CD4-positive, alpha-beta T cell treated with Interleukin-21 for 1 hour (primary cell): ENCODE measurements at places on chromosomes 7 and 10.

- no peak for DNase-seq
These were observed 5.7 kb downstream of the TNS3 start for GRCh38 chr7:47576031-47576865.

DNA sequence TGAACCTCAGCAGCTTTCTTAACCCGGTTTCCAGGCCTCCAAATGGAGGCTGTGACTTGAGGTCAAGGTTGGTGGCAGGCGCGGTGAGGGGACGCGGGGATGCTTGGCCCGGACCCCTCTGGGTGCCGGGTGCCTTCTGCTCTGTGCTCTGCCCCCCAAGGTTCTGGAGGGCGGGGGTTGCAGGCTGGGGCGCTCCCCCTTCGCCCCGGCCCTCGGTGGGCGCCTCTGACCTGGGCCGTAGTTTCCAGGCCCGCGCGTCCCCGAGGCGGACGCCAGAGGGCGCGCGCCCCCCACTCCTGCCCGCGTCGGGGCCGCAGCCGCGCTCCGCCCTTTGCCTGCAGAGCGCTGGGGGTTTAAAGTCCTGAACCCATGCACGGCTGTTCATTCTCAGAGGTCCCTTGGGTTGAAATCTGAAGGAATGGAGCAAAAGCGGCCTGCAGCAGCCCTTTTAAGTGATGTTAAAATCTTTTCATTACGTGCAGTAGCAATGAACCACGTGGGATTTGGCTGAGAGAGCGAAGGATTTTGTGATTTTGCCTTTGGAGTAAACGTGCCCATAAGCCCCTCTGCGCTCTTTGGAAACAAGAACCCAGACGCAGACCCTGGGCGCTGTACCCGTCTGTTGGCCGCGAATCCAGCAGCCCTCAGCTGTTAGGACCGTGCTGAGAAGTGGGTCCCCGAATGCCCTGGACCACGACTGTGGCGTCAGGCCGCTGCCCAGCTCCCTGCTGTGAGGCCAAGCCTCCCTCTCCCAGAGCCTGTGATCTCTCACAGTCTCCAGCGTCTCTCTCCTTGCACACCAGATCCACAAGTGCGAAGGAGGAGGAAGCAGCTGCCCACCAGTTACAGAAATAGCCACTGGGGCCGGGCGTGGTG is 135.0 kb downstream of the ACTR3B start:
- no peak for DNase-seq

DNA sequence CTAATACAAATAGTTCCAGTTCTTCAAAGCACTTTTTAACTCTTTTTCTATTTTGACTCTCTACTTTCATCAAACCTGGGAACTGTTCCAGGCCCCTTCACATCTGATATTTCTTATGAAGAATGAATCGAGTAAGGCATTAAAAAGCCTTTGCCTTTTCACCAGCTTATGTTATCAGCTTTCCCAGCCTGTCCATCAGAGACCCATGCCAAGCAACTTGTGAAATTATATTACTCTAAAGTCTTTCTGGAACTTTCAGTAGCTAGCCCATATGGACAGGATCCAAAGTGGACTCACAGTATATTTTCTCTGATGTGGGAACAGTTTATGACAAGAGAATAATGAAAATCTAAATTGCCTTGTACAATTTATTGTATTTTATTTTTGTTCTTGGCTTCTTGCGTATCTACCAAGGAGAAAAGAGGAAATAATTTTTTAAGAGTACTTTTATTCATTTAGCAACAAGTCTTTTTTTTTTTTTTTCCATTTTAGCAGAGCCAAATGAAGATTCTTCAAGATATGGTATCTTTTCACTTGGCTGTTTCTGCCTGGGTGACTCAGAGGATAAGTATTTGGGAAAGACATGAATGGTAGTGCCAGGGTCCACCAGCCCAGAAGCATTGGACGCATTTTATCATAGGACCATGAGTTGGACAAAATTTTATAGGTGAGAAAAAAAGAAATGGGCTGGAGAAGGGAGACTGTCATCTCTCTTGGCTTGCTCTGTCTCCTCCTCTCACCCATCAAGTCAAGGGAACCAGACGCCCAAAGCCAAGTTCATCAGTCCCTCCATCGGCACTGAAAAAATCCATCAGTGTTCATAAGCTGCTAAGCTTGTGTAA is 195.8 kb upstream of the NEBL start:
- no peak for DNase-seq

DNA sequence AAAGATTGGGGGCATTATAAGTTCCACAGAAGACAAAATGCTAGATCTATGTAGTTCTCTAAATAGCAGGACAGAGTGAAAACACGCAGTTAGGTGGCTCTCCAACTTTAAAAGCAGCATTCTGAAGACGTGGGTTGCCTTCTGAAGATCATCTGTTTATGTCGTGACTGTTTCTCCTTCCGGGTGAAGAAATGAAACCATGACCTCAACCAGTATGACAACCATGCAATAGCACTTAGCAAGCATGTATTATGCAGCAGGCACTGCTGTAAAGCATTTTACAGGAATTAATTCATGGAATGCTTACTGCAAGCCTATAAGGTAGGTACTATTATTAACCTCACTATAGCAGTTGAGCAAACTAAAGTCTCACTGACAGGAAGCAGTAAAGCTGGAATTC is 125.2 kb downstream of the SLC25A13 start:
- DNase-seq, result no peak

GRCh38 chr7:122881324-122881723 is 4.9 kb downstream of the CADPS2 start:
- DNase-seq, result no peak

- DNase-seq, result peak; percentile 21
These were observed 8.5 kb downstream of the RASSF4 start for GRCh38 chr10:44968091-44968490.

GRCh38 chr7:23043441-23043840 is 29.5 kb upstream of the HYCC1 start:
- no peak for DNase-seq

GRCh38 chr10:11909618-11910017 is 86.5 kb downstream of the PROSER2 start:
- DNase-seq, result no peak

- no peak for DNase-seq
These were observed at the start of gene PRSS2 for GRCh38 chr7:142770661-142771352. Gene PRSS2 (plus strand): TSS chr7:142770970. CDS start chr7:142770983, 13 bp downstream.

DNA sequence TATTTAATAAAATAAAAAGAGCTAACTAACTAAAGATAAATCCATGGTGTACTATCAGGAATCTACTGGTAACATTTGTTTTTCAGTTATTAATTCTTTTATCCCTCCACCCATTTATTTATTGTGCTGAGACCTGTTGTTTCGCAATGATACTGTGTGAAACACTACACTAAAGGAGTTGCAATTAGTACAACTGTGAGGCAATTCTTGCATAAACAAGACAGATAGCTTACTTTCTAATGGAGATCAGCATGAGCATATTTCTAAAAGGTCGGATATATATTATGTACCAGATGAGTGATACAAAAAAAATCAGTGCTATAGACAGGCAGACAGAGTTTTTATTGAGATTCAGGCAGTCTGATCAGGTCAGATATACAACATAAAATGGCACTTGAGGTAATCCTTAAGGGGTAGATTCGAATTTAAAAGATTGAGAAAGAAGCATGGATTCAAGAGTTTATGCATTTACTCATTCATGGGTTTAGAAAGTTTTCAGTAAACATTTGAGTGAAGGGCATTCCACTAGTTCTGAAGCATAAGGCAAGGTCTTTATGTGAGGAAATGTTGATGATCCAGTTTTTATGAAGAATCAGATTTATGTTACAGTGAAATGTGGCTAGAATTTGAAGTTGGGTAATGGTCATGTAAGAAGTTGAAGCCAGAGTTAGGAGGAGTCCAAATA is 147.6 kb downstream of the POLR1F start:
- DNase-seq, result no peak

DNA sequence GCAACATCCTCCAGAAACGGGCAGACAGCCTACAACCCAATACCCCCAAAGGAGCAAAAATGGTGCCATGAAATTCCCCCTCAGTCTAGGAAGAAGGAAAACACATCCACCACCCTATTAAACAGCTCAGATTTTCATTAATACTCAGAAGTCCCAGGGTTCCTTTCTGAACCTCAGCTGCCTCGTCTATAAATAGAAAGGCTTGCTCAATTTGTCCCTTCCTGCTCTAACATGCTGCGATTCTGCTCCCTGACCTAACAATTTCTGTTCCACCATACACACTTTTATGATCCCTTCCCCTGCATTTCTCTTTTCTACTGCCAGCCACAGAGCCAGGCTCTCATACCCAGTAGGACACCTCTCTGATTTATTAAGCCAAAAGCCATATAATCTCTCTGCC is 68.1 kb downstream of the MTERF1 start:
- DNase-seq, result no peak

- DNase-seq, result no peak
These were observed 229.1 kb upstream of the AKR1E2 start for GRCh38 chr10:4596951-4597350.

GRCh38 chr10:13160934-13161856 is at the start of gene MCM10:
Gene MCM10 (plus strand): TSS chr10:13161558. CDS start chr10:13164203, 2,645 bp downstream.
- peak; percentile 98 for DNase-seq

GRCh38 chr7:120838281-120838682 is 19.7 kb downstream of the TSPAN12 start:
- DNase-seq, result no peak

GRCh38 chr7:134722786-134723322 is 56.6 kb upstream of the CALD1 start:
- DNase-seq, result no peak

- no peak for DNase-seq
These were observed 215.2 kb downstream of the FANK1 start for GRCh38 chr10:126111516-126111915.

DNA sequence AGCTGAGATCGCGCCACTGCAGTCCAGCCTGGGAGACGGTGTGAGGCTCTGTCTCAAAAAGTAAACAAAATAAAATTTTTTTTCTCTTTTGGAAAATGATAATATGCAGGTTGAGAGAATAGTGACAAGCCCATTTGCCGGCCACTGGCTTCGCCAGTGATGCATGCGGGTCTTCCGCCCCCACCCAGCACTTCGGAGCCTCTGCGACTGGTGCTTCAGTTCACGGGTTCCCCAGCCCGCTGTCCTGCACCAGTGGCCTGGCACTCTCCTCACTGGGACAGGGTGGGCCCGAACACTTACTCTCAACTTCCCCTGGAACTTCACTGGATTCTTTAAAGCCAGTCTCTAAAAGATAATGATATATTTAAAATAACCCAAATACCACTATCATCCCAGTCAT is 2.7 kb downstream of the SUN1 start:
- DNase-seq, result no peak

DNA sequence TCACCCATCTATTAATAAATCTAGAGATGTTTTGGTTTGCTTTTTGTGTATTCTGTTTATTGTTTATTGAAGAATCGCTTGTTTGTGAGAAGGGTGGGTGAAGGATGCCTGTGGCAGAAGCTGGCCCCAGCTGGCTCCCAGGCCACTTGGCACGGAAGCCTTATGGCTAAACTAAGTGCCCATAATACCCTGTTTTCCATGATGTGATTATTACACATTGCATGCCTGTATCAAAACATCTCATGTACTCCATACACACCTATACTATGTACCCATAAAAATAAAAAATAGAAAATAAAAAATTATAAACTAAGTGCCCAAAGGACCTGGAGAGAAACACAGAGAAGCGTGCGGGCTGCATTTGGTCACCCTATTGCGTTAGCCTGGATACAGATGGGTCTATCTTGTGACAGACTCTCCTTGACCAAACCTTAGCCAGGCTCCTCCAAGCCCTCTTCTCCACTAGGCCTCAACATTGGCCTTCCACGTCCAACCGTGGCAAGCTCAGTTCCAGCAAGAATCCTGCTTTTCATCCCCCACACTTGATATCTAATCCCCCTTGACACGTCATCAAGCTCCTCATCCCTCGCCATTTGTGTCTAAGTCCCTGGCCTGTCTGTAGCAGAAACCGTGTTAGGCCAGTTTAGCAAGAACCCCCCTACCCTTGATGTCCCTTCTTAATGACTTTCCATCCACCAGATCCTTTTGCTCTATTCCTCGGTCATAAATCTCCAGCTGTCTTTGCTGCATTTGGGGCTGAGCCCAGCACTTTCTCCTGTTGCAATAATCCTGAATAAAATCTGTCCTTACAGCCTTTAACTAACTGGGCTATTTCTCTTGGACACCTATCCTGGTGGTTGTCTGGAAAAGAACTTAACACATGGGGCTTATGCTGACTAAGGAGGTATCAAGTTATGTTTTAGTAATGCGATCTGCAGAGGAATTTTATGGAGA is 245.2 kb downstream of the TNS3 start:
- no peak for DNase-seq

GRCh38 chr7:84997626-84998025 is 189.2 kb downstream of the SEMA3D start:
- DNase-seq, result no peak

- DNase-seq, result no peak
These were observed 595.8 kb upstream of the MKI67 start for GRCh38 chr10:128721963-128722445.

- DNase-seq, result no peak
These were observed 17.3 kb downstream of the CLRN3 start for GRCh38 chr10:127875449-127875765.

- no peak for DNase-seq
These were observed 180.4 kb downstream of the TMEM26 start for GRCh38 chr10:61272781-61273180.

DNA sequence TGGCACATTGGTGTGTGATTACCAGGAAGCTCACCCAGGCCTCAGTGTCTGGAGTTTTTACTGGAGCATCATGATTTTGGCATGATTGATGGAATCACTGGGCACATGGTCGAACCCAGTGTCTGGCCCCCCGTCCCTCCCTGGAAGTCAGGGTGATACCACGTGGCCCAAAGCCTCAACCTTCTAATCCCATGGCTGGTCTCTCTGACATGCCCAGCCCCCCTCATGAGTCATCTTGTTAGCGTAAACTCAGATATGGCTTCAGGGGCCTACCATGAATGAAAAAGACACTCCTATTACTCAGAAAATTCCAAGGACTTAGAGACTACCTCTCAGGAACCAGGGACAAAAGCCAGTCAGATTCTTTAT is 109.3 kb downstream of the GRK5 start:
- DNase-seq, result no peak

DNA sequence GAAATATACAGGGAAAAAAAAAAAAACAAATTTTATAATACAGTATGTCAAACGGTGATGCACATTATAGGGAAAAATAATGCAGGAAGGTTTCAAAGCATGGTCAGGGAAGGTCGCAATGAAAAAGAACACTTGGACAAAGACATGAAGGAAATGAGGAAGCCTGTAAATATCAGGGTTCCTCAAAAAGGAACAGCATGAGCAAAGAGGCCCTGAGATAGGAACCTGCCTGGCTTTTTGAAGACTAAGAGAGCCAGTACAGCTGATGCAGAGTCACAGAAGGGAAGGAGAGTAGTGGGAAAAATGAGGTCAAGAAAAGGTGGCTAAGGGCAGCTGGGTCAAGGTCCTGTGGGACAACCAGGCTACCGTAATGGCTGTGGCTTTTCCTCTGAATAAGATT is 1.9 kb downstream of the VPS41 start:
- no peak for DNase-seq

DNA sequence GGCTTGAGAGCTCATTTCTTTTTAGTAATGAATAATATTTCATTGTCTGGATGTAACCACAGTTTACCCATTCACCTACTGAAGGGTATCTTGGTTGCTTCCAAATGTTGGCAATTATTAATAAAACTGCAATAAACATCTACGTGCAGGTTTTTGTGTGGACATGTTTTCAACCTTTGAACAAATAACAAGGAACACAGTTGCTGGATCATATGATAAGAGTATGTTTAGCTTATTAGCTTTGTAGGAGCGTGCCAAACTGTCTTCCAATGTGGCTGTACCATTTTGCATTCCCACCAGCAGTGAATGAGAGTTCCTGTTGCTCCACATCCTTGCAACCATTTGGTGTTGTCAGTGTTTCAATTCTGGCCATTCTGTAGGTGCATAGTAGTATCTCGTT is 49.0 kb downstream of the CSGALNACT2 start:
- DNase-seq, result no peak
